Hematopoietic multipotent progenitor cell treated with erythropoietin and hydrocortisone succinate and interleukin-3 and kit ligand, for 4 days (in vitro differentiated cells): ENCODE measurements at places on chromosomes 3 and 15.

- DNase-seq = no peak
Measured at GRCh38 chr3:42438193-42438592, 27.8 kb upstream of the LYZL4 start.

GRCh38 chr3:97817965-97818364, 3.8 kb upstream of the CRYBG3 start:
- no peak for DNase-seq

- DNase-seq = no peak
Measured at GRCh38 chr3:21464746-21465145, 286.3 kb downstream of the ZNF385D start.

- DNase-seq = no peak
Measured at GRCh38 chr15:92910451-92910850, 10.3 kb downstream of the CHD2 start.

DNA sequence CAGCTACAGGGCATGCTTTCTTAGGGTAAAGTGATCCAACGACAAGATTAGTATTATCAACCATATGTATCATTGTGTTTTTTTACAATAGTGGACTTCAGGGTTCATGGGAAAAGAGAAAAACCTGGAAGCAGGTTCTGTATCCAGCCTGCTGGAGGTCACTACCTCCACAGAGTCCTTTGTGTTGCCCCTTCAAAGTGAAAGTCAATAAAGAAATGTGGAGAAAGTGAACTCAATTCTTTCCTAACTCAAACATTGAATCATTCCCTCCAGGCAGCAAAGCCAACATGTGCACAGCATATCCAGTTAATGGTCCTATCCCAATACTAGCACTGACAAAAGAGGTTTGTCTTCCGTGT, 45.4 kb downstream of the FGF7 start:
- no peak for DNase-seq

DNA sequence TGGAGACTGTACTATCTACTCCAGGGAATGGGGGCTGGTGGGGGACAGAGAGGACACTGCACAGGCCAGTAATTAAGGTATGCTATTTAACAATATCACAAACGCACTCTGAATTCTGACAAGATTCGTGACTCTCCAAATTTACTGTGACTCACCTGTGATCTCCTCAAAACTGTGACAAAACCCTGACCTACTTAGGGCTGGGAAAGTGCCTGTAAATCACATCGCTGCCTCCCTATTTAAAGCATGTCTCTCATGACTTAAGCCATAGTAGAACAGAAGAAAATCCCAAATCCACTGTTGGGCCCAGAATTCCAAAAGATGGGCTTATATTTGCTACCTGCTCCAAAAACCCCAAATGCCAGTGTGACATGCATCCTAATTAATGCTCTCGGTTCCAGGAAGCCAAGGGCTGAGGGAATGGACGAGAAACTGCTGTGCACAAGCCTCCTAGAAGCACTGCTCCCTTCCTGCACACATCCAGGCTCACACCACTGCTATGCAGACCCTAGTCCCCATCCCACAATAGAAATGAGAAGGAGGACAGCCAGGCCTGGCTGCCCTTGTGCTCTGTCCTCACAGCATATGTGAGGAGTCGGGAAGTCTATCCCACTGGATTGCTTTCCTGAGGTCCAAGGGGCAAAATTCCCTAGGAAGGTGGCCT, 187.7 kb upstream of the CHRNA7 start:
- no peak for DNase-seq
